ENCODE measurements at places on chromosomes 7 and 10.

DNA sequence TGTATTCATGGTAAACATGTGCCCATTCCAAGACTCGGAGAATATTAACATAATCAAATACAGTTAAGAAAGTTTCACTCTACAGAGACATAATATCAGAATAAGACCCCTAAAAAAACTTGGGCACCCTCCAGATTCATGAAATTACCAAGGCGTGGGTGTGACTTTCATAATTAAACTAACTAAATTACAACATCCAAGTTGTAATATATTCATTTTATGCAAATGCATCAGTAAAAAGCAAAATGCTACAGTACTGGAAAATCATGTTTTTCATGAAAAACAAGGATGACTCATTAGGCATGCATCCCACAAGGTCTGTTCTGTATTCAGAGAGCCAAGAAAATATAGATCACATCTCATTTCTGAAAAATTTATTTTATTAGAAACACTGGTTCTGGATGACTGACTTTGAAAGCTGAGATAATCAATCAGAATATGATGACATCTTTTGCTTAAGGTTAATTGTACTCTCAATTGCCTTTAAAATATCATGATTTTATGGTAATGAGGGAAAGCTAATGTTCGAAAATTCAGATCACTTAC lies 248.8 kb upstream of the SMIM30 start:
- no peaks in the 10 kb centered on the region for H3K27me3 ChIP-seq
- no peaks in the 10 kb centered on the region for H3K4me1 ChIP-seq
- no peak overlapping the region for H3K27ac ChIP-seq
- H3K4me3 ChIP-seq = no peak overlapping the region

DNA sequence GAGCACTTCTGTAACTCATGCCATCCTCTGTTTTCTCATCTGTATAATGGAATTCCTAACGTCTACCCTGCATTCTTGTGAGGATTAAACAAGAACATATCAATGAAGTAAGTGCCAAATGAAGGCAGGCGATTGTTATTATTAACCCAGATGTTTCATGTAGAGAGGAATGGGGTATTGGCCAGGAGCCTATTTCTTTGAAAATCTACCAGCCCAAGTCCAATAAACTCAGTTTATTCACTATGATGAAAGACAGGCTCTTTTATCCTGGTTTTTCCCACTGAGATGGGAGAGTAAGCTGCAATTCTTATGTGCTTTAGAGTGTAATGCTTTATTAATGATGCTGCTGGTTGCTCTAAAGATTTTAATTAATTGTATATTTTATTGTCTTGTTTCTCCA lies 9.6 kb downstream of the CTTNBP2 start:
- no peaks in the 10 kb centered on the region for H3K4me1 ChIP-seq
- no peak overlapping the region for H3K4me3 ChIP-seq
- no peak for DNase-seq
- no peaks in the 10 kb centered on the region for H3K36me3 ChIP-seq
- no peak overlapping the region for H3K27ac ChIP-seq

DNA sequence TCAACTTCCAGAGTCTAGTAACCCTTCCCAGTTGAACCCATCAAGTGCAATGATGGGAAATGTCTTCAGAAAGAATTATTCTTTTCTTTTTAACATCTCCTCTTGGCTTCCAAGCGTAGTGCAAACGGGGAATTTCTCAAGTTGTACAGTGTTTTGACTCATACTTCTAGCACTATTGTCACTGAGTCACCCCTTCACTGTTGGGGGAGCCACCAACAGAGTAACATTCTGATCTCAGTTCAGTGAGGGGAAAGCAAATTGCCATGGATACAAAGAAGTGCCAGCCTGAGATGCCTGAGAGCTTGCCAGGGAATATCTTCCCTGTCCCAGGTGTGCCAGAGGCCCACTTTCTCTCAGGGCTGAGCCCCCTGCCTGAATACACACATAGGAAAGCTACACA lies 31.0 kb downstream of the CYP3A5 start:
- H3K36me3 ChIP-seq = peaks cover 47% of the 10 kb centered on the region
- H3K27ac ChIP-seq = no peak overlapping the region
- DNase-seq = no peak
- H3K27me3 ChIP-seq = no peaks in the 10 kb centered on the region
- no peak overlapping the region for H3K4me3 ChIP-seq

GRCh38 chr10:49593998-49594397 lies 16.1 kb upstream of the SLC18A3 start:
- H3K4me3 ChIP-seq = no peak overlapping the region
- DNase-seq = no peak
- H3K4me1 ChIP-seq = peaks cover 3% of the 10 kb centered on the region
- no peak overlapping the region for H3K27ac ChIP-seq
- H3K27me3 ChIP-seq = peaks cover 21% of the 10 kb centered on the region
- no peaks in the 10 kb centered on the region for H3K36me3 ChIP-seq

- no peak overlapping the region for H3K27ac ChIP-seq
- H3K4me3 ChIP-seq = no peak overlapping the region
- no peaks in the 10 kb centered on the region for H3K27me3 ChIP-seq
- H3K4me1 ChIP-seq = no peaks in the 10 kb centered on the region
- no peaks in the 10 kb centered on the region for H3K36me3 ChIP-seq
Observed at GRCh38 chr7:90668992-90669391, 72.9 kb downstream of the CDK14 start.

DNA sequence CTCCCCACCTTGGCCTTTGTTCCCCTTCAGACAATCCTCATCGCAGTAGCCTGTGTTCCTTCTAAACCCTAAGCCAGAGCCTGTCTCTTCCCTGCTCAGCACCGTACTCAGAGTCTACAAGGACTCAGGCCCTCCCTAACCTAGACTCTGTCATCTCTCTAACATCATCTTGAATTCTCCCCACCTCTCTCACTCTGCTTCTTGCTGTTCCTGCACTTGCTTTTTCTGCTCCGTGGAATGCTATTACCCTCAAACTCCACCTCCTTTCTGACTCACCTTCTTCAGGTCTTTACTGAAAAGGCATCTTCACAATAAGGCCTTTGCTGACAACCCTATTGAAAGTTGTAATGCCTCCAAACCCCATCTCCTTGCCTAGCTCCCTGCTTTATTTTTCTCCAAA lies 141.0 kb downstream of the DKK1 start:
- no peak overlapping the region for H3K27ac ChIP-seq
- no peak overlapping the region for H3K4me3 ChIP-seq
- H3K36me3 ChIP-seq = no peaks in the 10 kb centered on the region
- no peak for DNase-seq

Data from activated naive CD8-positive, alpha-beta T cell treated with anti-CD3 and anti-CD28 coated beads, Interleukin-2, amount 10 ng/mL, durations not matched to agents 7 days and 5 days (primary cell).